Right atrium auricular region (tissue), 2 donors: ENCODE measurements at places on chromosomes 13 and 19. TPM values are rescaled to one million over a fixed set of nuclear protein-coding genes. Genes with fewer than 3 reads are reported as not detected.

The ZNF555 gene
- total RNA-seq = 5.5 TPM

The KRTDAP gene
- not detected for total RNA-seq

The VSTM2B gene
- not detected for total RNA-seq

- DNase-seq = no peak
These were observed 29.8 kb downstream of the PPP2R1A start for GRCh38 chr19:52219611-52220010.

DNA sequence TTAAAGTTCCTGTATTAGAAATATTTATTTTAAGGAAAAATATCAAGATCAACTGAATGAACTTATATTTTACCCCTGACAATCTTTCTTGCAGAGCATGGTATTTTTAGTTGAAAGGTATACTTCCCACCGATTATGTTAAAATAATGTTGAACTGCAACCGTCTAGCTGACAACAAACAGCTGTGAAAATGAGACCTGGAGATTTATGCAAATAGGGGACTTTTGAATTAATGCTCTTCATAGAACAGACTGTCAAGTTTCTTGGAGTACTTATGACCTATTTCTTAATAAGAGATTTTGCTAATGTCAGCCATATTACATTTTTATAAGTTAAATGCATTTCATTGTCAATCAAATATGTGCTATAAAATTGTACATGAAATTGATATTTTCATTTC is 210.9 kb downstream of the NALCN start:
- no peak for DNase-seq

DNA sequence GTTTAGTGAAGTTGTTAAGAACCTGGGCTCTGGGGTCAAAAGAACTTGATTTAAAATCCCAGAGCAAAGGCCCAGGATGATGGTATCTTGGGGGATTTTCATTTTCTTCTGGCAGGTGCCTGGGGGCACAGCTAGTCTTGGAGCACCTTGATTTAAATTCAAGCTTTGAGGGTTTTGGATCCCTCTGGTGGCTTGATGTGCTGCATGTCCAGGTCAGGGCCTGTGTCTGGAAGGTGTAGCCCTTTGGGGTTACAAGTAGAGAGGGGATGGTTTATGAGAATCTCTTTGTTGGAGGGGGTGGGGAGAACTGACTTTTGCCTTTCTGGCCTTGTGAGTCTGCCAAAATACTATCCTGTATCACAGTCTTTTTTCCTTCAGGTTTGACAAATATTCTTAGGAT is 55.8 kb downstream of the AKAP11 start:
- no peak for DNase-seq

- no peak for DNase-seq
These were observed 81.1 kb downstream of the GADD45B start for GRCh38 chr19:2557093-2557440.

GRCh38 chr13:57946361-57946760 is 314.8 kb downstream of the PCDH17 start:
- DNase-seq = no peak

DNA sequence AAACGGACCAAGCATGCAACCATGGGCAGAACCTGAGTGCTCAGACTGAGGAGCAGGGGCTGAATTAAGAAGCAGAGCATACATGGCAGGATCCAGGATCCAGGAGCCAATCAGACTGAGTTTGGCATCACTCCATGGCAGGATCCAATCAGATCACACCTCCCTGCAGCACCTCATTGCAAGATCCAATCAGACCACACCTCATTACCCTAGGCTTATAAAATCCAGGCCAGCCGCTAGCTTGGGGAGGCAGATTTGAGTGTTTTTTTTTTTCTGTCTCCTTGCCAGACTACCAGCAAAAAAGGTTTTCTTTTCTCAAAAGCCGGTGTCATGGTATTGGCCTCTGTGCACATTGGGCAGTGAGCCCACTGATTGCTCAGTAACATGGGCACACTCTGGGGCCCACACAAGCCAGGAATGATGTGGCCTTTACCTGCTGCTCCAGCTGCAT is 127.9 kb upstream of the GJB6 start:
- DNase-seq = no peak

GRCh38 chr19:2774083-2774679 is 8.9 kb downstream of the SGTA start:
- no peak for DNase-seq

DNA sequence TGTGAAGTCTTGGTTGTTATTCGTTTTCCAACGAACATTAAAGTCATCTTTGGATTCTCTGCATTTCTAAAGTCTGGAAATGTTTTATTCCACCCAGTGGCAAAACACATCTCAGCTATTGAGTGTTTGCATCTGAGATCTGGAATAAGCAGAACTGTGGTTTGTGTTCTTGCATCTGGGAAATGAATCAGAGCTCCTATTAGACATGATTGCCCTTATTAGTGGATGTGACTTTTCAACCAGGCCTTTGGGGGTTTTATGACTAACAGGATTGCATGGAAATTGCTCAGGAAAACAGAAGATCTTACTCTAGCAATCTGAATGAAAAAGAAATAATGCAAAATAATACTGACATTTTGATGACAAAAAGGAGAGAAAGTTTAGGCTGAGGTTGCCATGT is 488.8 kb downstream of the IRS2 start:
- no peak for DNase-seq

- no peak for DNase-seq
These were observed 109.5 kb downstream of the TBC1D4 start for GRCh38 chr13:75372517-75372916.

- no peak for DNase-seq
These were observed 2.7 kb upstream of the RASAL3 start for GRCh38 chr19:15466851-15467733.

- no peak for DNase-seq
These were observed 113.7 kb upstream of the SLITRK1 start for GRCh38 chr13:83995930-83996329.

GRCh38 chr19:50837300-50837699 is 3.9 kb upstream of the KLK15 start:
- no peak for DNase-seq

DNA sequence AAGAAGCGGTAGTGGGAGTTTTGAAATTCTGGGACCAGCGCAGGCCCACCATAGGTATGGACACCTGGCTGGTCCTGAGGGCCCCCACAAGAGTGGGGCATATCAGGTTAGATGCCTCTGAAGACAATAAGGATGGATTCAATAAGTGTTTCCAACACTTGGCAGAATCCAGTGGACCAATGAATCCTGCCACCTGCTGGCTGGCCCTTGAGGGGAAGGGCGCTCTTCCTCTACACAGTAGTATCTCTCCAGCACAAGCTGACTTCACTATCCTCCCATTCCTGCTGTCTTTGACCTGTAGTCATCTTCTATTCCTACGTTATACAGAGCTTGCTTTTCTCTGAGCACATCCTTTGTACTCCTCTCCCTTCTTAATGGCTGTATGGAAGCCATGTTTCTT is 199.7 kb upstream of the TSHZ3 start:
- DNase-seq = no peak
